ENCODE measurements at places on chromosomes 6 and 20.

DNA sequence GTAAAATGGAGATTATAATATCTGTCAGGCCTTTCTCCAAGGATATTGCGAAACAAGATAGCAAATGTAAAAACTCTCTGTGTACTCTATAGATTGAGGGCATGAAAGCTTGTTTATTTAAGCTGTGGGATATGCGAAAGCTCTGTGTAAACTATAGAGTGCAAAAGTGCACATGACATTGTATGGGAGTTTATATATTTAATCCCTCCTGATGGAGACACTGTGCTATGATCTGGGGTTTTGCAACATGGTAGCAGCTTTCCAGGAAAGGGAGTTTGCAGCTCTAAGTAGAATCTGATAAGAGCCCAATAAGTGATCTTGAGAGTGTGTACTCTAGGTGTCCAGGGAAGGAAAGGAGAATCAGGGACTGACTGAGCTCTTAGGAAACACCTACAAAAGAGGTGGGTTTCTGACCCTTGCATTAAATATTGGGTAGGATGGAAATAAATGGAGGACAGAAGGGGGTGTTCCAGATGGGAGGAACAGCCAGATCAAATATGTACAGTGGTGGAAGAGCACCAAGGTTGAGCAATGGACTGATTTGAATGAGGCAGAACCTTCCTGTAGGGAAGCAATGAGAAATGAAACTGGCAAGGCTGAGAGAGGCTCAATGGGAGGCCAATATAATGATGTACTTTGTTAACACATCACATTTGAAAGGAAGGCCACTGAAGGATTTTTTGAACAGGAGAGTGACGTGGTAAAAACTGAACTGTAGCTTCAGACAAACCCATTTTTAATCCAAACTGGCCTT, 450.1 kb downstream of the GJA1 start:
- DNase-seq: no peak

DNA sequence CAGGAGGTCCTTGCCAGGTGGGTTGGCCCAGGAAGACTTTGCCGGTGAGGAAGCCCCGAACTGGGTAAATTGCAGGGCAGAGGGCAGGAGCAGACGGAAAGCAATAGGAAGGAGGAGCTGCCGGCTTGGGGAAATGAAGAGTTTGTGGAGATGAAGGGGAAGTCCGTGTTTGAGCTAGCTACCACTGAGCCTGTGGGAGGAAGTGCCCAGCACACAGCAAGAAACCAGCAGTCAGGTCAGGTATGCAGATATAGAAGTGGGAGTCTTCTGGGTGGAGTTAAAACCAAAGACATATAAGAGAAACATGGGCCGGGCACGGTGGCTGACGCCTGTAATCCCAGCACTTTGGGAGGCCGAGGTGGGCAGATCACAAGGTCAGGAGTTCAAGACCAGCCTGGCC, 34.7 kb downstream of the CD24 start:
- peak; percentile 13 for DNase-seq

DNA sequence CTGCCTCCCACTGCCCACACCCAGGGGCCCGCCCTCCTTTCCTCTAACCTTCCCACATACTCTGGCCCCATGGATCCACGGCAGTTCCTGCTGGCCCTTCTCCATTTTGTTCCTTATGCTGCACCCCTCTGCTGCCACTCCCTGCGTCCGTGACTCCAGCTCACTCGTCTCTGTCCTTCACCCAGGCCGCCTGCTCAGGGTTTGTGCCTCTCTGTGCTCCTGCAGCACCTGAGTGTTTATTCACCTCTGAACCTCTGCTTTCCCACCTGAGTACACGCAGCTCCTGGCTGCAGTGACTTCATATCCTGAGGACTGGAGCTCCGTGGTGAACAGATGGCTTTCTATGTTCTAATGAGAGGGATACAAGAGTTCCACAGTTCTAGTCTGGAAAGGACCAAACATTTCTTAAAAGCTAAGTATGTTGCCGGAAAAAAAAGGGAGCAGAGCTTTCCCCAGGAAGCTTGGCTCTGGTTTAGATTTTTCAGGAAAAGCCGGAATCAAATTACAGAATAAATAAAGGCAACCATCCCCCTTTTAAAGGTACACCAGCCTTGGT, 1.5 kb upstream of the GNRH2 start:
- no peak for DNase-seq

DNA sequence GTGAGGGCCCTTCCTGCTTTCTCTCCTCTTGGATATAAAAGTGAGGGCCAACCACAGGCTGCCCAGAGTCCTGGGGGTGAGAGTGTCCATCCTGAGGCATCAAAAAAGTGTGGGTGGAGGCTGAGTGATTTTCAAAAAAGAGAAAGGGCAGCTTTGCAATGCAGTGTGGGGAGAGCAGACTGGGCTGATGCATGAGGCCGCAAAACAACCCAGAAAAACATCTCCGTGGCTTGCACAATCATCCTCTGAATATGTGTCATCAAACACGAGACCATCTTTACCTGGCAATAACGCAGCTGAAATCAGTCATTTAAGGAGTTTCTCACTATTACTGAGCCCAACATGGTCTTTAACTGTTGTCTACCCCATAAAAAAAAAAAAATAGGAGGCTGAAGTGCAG, 191.2 kb upstream of the SOX4 start:
- peak; percentile 11 for DNase-seq

DNA sequence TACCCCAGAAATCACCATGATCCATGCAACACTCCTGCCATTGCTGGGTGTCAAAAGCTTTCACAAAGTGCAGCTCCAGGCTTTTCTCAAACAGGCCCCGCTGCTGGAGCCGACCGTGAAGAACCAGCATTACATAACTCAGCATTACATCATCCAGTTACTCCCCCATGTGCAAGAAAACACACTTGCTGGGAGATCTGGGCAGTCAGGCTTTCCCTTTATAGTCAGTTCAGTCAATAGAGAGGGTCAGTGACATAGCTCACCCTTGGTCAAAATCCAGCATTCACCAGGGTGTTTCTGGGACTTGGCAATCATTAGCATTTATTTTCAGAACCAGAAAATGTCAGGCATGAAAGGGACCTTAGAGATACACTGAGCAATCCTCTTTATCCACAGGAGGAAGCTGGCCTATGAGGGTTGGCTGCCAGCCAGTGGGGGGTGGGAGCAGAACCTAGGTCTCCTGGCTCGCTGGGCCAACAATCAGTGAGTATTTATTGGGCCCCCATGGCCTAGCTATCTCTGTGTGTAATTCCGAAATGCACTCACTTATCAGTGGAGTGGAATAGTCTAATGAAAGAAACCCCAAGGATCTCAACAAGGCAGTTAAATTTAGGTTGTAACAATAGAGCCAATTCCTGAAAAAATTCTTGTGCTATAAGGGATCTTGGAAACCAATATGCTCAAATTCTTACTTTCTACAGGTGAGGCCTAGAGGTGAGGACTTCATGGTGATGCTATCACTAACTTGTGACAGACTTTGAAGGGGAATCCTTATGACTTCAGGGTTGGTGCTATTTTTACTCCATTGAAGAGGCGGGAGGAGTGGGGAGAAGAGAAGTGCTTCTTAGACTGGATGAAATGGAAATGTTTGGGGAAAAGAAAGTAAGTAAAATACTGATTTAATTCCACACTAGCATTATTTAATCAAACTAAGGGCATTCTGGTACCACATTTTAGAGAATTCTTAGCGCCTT, 54.6 kb downstream of the LYRM4 start:
- peak; percentile 76 for DNase-seq

- DNase-seq: no peak
Measured at GRCh38 chr6:151166180-151166579, 73.6 kb upstream of the AKAP12 start.

DNA sequence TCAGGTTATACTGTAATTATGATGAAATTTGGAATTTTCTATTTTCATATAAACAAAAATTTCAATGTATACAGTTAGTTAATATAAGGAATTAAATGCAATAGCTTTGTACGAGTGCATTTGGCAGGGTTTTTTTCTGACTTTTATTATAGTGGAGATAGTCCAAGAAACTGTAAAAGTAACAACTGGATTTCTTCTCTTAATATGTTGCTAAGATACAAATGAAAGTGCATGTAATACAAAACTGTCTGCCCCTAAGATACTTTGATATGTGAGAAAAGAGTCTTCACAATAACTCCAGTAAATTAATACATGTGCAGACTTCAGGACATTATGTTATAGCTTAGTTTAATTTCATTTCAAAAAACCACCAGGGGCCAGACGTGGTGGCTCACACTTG, 721.4 kb downstream of the CBLN4 start:
- DNase-seq: no peak

All from inflammatory macrophage (primary cell).